ENCODE measurements at places on chromosomes 11 and 22.

GRCh38 chr22:23829845-23830372 is 8.9 kb downstream of the DERL3 start:
- DNase-seq = no peak

DNA sequence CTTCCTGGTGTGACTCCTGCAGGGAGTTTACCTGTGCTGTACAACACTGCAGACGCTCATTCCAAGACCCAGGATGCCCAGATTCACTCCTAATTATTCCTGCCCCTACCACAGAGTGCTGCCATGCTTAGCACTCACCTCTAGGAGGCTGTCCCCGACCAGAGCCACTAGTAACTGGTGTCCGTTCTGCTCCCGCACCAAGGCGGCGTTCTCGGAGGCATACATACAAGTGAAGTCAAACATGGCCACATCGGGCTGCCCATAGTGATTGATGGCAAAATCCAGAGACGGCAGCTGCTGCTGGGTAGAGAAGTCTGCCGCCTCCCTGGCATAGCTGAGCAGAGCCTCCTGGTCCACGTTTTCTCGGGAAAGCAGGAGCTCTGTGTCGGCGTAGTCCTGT is 122.3 kb upstream of the BID start:
- DNase-seq = no peak

GRCh38 chr22:38088629-38089473 is 4.9 kb upstream of the SLC16A8 start:
- DNase-seq = no peak

DNA sequence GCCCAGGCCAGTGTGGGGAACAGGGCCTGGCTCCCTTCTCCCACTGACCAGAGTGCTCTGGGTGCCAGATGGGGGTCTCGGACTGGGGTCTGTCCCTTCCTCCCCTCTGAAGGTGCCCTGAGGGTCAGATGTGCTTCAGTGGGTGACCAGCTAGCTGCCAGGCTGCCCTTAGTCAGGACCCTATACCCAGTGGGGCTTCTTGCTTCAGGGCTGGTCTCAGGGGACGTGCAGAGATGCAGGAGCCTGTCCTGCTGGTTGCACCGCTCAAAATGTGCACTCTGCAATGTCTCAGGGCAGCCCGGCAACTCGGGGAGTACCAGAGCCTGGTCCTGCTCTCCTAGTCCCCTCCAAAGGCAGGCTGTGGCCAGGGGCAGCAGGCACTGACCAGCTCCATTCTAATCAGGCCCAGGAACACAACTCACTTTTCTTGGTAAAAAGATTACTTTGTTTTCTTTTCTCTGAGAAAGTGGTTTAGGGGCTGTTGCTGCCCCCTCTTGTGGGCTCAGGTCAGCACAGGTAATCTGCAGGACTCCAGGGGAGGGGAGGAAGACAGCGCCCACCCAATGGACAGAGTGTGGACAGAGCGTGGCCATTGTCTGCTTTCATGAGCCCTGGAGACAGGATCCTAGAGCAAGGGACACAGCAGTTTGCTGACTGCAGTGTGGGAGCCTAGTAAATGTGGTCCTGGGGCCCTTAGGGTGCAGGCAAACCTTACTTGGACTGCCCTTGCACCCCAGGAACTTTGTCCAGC is 80.9 kb downstream of the MED15 start:
- DNase-seq = no peak

DNA sequence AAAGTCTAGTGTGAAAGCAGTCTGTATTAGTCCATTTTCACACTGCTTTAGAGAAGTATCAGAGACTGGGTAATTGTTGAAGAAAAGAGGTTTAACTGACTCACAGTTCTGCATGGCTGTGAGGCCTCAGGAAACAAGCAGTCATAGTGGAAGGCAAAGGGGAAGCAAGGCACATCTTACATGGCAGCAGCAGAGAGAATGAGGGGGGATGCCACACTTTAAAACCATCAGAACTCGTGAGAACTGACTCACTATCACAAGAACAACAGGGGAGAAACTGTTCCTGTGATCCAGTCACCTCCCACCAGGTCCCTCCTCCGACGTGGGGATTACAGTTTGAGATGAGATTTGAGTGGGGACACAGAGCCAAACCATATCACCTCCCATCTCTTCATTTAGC is 13.8 kb upstream of the TUBA8 start:
- DNase-seq = no peak

DNA sequence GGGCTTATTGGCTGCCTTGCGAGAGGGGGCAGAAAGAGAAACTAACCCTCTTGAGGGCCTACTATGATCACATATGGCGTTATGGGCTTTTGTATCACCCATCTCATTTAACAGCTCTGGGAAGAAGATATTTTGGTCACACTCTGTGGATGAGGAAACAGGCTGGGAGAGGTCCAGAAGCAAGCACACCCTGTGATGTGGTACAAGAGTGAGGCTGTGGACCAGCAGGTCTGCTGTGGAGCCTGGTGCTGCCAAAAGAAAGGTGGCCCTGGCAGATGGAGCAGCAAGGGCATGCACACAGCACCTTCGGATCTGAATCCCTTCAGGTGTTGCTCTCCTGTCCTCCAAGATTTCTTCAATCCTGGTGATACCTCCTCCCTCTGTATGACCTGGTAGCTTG is 64.1 kb downstream of the KCNC1 start:
- no peak for DNase-seq

- no peak for DNase-seq
Measured at GRCh38 chr22:38970551-38970950, 11.6 kb upstream of the APOBEC3B start.

DNA sequence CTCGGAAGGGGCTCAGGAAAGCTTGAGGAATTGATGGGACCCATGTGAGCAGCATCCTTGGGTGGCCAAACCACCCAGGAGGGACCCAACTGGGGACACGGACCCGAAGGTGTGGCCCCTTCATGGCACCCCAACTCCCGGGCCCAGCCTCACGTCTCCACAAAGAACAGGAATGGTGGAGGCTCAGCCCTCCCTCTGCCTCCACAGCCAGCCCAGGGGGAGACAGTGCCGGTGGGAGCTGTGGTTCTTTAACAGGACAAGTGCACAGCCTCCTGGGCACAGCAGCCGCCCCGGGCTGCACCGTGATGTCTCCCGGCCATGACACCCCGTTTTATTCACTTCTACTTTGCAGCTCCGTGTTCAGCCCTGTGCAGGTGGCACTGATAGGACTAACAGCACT is 587.2 kb downstream of the BRD1 start:
- no peak for DNase-seq

Data from immature natural killer cell (primary cell).